T-helper 1 cell (primary cell): ENCODE measurements at places on chromosomes 6 and 20.

GRCh38 chr6:56890683-56891429 is 64.1 kb upstream of the BEND6 start:
- peak; percentile 86 for DNase-seq

GRCh38 chr6:11865680-11866300 is 87.2 kb upstream of the ADTRP start:
- no peak for DNase-seq

DNA sequence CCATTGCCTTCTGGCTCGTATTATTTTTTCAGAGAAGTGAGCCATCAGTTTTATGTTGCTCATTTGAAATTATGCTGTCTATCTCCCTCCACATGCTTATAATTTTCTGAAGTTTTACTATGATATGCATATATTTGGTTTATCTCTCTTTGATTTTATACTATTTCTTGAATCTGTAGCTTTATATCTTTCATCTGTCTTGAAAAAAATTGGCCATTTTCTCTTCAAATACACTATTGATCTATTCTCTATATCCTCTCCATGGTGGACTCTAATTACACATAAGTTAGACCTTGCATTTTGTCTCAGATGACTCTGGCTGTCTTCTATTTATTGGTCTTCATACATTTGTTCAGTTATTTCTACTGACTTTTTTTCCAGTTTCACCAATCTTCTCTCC is 13.7 kb upstream of the COL19A1 start:
- DNase-seq: no peak

GRCh38 chr6:89886378-89887120 is 7.7 kb upstream of the GJA10 start:
- DNase-seq: no peak
